DMS79 (cell line): ENCODE measurements at places on chromosomes 11 and 22.
A peak's percentile ranks its signal among the peaks of the same experiment; 100 is the strongest.

GRCh38 chr11:128302425-128303186 is 284.8 kb downstream of the ETS1 start:
- peak; percentile 50 for DNase-seq

DNA sequence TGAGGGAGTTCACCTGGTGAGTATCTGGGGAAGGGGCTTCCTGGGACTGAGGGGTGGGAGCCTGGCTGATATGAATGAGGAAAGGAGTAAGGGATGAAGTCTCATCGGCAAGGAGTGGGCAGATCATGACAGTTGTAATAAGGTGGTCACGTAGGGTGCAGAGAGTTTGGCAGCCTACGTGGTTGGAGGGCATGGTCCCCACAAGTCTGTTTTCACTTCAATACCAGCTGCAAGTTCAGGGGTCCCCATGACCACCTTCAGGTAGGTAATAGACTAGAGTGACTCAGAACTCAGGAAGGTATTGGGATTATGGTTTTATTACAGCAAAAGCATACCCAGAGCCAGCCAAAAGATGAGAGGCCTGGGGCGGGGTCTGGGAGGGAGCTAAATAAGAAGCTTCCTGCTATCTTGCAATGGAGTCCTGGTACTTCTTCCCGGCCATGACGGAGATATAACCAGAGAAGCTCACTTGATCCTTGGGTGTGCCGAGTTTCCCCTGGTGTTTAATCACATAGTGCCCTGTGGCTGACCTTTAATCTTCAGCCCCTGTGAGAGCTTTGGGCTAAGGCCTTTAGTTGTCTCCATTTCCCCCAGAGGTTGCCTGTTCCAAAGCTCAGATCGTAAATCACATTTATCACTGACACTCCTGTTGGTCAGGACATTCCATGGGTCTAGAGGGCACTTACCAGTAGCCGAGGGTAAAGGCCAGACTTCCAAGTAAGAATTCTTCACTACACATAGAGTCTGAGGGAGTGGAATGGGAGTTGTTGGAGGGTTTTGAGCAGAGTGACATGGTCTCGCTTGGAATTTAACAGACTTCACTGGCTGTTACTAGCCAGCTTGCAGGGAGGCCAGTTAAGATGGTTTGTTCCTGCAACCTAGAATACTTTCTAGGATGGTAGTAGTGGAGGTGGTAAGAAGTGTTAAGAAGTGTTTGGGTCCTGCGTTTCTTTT is 9.1 kb downstream of the SLC3A2 start:
- DNase-seq = no peak

- no peak for DNase-seq
Measured at GRCh38 chr22:17489101-17489500, 74.2 kb upstream of the SLC25A18 start.

- DNase-seq = no peak
Measured at GRCh38 chr11:118139578-118139977, 13.0 kb downstream of the SCN4B start.

GRCh38 chr11:131488238-131488637 is 117.8 kb downstream of the NTM start:
- DNase-seq = no peak

DNA sequence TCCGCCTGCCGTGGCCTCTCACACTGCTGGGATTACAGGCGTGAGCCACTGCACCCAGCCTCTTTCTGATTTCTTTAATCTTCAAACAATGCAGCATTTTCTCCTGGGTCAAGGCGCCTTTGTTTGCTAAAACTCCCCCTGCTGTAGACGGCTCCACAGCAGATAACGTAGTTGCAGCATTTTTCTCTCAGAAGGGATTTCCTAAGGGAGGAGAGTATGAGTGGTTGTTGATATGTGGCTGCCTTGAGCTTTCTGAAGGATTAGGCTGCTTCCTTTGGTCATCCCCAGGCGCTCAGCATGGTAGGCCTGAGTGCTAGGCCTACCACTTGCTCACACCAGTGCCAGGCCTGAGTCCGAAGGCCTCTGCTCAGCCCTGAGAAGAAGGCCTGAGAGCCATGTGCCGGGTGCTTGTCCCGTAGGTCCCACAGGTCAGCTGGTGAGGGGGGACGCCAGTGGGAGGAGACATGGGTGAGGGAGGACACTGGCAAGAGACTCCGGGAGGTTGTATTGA is 18.1 kb downstream of the SMARCB1 start:
- no peak for DNase-seq

GRCh38 chr11:65362320-65362931 is 7.9 kb downstream of the TIGD3 start:
- DNase-seq = no peak

DNA sequence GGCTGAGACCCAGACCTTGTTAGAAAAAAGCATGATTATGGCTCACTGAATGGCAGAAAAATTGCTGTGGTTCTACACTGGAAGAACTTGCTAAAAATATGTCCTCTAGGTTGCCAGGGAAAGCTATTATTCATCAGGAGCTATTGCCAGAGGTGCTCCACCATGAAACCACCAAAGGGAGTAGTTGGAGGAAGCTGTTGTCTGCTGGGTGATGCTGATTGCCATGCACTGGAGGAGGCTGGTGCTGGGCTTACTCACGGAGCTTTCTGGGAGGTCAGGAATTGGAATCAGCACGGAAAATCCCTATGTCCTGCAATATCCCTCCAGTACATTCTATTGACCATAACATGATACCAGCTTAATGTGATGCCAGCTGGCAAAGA is 199.6 kb upstream of the ZBED5 start:
- no peak for DNase-seq

DNA sequence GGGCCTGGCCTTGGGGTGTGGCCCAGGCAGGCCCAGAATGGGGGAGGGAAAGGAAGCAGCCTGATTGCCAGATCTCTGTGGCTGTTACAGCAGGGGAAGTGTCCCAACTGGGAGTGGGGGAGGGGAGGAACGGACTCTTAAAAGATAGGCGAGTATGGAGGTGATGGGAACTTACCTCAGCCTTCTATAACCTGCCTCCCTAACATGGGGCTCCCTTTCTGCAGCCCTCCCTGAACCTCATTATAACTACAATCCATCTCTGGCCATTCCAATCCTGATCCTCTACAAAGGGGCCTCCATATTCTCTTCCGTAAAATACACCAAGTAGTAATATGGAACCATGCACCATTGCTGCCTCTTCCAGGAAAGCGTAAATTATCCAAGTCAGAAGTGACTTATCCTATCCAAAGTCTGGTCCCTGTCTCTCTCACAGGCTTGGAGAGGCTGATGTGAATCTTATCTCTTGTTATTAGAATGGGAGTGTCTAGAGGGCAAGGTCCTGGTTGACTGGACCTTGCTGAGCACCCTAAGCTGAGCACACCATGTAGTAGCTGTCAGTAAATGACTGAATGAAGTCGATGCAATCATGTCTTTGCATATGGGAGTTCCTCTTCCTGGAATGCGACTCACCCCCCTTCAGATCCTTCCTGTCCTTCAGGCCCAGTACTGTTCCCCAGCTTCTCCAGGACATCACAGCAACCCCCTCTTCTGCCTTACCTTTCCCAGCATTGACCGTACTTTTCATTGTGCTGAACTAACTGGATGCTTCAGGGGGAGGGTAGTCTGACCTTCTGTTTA is 5.9 kb downstream of the RHOG start:
- no peak for DNase-seq

- no peak for DNase-seq
Measured at GRCh38 chr11:109424901-109425300, 2.9 kb downstream of the C11orf87 start.

- DNase-seq = no peak
Measured at GRCh38 chr11:97638641-97639224, 1248.9 kb downstream of the JRKL start.

- no peak for DNase-seq
Measured at GRCh38 chr11:72303179-72303578, 59.2 kb upstream of the PHOX2A start.

DNA sequence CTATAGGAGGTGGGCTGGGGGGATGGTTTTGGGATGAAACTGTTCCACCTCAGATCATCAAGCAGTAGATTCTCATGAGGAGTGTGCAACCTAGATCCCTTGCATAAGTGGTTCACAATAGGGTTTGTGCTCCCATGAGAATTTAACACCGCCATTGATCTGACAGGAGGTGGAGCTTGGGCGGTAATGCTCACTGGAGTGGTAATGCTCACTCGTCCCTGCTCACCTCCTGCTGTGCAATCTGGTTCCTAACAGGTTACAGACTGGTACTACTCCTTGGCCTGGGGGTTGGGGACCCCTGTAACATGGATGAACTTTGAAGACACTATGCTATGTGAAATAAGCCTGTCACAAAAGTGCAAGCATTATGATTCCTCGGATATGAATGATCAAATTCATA is 87.0 kb upstream of the CLNS1A start:
- DNase-seq = no peak

DNA sequence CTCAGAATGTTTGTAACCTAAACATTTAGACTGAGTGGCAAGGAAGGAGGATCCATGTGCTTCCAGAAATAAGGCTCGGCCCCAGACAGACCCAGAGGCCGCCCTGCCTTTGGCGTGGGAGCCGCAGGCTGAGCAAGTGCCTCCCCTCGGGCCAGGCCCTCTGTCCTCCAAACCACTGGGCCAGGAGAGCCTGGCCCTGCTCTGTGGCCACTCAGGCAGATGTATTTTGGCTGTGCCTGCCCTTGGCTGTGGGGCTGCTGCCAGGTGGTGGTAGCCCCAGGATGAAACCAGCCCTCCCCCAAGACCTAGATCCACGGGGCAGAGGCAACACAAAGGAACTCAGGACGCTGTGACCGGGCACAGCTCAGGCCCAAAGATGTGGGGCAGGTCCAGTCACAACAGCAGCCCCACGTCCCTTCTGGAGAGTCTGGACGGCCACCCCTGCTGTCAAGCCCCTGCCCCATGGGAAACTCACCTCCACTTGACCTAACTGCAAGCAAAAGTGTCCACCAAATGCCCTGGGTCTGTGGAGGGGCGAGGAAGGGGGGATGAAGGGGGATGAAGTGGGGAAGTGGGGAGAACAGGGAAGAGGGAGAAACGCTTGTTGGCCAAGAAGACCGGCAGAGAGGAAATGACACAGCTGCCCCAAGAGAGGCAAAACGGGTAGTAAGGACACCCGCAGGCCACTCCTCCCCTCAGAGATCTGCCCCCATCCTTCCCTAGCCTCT is 24.0 kb downstream of the PISD start:
- DNase-seq = no peak
